Stimulated activated CD4-positive, alpha-beta T cell treated with anti-CD3 and anti-CD28 coated beads, Interleukin-2, amount 100 ng/mL, for 4 hours (primary cell): ENCODE measurements at places on chromosomes 12 and 14.

- no peak for DNase-seq
Measured at GRCh38 chr14:88322504-88323085, 474 bp downstream of the KCNK10 start.

DNA sequence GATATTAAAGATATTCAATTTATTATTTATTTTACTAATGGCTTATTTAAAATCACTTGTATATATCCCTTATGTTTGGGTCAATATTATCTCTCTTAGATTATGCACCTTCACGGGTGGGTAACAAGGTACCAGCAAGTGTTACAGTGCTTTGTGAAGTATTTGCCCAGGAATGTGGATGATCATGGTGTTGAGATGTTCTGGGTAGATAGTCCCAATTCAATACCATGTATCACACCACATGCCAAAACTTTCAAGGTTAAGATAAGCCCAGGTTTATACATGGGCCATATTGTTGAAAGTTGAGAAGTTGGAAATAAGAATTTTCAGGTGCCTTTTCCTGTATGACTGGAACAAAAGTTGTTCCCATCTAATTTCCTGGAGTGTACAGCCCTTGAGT, 131.3 kb upstream of the RASSF8 start:
- no peak for DNase-seq

DNA sequence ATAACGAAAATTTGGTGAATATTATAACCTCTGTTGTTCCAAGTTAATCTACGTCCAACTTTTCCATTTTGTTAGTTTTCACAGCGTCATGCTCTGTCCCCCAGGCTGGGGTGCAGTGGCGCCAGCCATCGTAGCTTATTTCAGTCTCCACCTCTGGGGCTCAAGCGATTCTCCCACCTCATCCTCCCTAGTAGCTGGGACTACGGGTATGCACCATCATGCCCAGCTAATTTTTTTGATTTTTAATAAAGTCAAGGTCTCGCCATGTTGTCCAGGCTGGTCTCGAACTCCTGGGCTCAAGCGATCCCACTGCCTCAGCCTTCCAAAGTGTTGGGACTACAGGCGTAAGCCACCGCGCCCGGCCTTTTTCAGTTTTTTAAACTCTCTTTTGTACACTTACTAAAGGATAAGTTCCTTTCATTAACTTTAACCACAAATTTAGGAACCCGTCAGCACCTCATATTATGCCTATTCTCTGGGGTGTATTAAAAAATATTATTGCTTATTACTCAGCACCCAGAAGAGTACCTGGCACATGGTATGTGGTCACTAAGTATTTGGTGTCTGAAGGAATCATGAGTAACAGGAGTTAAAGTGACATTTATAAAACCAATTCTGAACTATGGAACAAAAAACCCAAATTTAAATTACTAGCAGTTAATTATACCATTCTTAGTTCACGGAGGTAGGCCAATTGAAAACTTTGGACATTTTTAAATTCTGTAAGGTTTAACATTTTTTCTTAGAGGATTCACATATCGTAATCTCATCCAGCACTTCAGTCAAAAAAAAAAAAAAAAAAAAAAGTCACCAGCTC, 925 bp upstream of the MIPOL1 start:
- no peak for DNase-seq

DNA sequence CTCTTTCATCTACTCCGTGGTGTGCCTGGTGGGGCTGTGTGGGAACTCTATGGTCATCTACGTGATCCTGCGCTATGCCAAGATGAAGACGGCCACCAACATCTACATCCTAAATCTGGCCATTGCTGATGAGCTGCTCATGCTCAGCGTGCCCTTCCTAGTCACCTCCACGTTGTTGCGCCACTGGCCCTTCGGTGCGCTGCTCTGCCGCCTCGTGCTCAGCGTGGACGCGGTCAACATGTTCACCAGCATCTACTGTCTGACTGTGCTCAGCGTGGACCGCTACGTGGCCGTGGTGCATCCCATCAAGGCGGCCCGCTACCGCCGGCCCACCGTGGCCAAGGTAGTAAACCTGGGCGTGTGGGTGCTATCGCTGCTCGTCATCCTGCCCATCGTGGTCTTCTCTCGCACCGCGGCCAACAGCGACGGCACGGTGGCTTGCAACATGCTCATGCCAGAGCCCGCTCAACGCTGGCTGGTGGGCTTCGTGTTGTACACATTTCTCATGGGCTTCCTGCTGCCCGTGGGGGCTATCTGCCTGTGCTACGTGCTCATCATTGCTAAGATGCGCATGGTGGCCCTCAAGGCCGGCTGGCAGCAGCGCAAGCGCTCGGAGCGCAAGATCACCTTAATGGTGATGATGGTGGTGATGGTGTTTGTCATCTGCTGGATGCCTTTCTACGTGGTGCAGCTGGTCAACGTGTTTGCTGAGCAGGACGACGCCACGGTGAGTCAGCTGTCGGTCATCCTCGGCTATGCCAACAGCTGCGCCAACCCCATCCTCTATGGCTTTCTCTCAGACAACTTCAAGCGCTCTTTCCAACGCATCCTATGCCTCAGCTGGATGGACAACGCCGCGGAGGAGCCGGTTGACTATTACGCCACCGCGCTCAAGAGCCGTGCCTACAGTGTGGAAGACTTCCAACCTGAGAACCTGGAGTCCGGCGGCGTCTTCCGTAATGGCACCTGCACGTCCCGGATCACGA, 2.2 kb downstream of the SSTR1 start:
- DNase-seq = no peak

GRCh38 chr14:73743431-73743931, 29.3 kb upstream of the PNMA1 start:
- DNase-seq = no peak

GRCh38 chr12:52019113-52019770, 12.5 kb downstream of the TAMALIN start:
- no peak for DNase-seq

DNA sequence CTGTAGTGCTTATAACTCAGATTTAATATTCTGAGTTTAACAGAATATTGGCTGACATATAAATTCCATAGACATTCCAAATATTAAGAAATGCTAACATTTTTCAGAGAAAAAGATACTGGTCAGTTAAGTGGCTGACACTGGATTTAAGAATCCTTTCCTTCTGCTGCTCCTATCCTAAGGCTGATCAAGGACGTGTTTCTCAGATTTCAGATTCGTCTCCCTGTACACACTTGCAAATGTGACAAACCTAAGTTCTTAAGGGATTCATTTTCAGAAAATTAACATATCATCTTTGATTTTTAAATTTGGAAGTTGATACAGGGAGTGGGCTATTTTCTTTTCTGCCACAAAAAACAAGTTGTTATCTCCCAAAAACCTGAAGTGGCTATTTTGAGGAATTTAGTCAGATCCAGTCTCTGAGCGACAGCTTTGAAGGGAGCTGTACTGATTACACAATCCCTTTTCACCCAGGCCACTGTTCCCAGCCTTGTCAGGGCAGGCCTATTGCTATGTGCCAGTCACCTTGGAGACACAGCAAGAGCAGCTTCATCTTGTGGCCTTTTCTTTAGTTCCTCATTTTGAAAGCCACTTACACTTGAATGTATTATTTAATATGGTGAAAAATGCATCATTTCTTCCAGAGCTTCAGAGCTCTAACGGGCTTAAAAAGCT, 370.6 kb downstream of the KCNH5 start:
- no peak for DNase-seq

DNA sequence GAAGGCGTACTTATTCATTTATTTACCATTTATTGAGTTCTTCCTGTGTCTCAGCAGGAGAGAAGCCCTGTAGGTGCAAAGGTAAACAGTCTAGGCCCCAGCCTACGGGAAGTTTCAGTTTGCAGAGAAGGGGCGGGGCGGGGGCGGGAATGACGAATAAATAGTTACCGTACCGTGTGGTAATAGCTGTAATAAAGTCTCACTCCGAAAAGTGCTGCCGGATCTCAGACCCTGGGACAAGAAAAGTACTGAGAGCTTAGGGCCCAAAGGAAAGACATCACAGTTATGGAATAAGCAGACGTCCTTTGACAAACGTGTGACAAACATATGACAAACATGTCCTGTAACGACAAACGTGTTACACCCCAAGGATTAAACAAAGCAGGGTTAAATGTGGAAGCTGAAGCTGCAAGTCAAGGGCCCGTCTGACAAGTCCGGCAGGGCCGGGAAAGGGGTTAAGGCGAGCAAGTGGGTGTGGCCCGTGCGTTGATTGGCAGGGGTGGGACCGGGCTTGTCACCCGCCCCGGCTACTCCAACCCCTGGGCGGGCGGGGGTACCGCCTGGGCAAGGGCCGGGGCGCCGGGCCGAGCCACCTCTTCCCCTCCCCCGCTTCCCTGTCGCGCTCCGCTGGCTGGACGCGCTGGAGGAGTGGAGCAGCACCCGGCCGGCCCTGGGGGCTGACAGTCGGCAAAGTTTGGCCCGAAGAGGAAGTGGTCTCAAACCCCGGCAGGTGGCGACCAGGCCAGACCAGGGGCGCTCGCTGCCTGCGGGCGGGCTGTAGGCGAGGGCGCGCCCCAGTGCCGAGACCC, at the start of gene LRP10:
TSS of gene LRP10 (plus strand) at position 517 of the 809 bp plus-strand sequence. CDS start 564 bp downstream, outside the sequence.
- DNase-seq = peak; percentile 76

DNA sequence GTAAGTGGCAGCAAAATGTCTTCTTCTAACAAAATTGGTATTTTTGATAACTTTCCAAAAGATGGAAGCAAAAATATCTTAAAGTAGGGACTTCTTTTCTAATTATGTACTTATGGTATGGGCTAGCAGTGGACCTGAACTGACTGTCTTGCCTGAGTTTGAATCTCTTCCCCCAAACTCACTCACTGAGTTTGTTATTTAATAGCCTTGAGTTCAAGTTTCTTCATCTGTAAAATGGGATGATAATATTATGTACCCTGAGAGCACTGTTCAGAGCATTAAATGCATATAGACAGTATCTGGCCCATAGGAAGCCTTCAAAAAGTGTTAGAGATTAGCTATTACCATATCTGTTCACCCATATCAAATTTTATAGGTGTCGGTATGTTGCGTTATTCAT, 210.4 kb upstream of the NUDT4 start:
- no peak for DNase-seq

GRCh38 chr14:23631234-23631633, 4.9 kb upstream of the DHRS2 start:
- no peak for DNase-seq
